Foreskin fibroblast (primary cell): ENCODE measurements at places on chromosomes 11 and 22.

DNA sequence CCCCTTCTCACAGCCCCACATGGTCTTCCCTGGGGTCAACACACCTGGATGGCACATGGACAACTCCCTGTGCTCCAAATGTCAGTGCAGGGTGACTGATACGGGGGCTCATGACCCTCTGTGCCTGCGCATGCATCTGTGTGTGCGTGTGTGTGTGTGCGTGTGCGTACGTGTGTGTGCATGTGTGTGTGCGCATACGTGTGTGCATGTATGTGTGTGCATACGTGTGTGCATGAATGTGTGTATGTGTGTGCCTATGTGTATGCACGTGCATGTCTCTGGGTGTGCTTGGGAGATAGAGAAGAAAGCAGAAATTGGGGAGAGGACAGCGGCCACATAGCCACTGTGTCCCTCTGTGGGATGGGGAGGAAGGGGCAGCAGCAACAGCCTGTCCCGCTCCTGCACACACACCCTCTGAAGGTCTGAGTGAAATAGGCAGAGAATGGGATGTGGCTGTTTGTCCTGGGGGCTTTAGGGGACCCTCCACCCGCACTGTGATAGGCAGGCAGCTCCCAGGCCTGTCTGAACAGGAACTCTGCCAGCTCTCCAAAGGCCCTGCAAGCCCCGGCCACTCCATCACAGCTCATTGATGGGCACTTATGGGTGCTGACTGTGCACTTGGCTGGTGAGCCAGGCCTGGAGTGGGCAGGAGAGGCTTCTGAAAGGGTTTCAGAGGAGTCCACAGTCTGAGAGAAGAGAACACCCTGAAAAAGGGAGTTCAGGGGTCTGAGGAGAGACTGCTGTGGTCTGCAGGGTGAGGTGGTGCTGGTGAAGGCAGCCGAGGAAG lies 28.7 kb upstream of the PICK1 start:
- DNase-seq: no peak

GRCh38 chr11:103566116-103566515 lies 456.9 kb downstream of the DYNC2H1 start:
- DNase-seq: no peak

DNA sequence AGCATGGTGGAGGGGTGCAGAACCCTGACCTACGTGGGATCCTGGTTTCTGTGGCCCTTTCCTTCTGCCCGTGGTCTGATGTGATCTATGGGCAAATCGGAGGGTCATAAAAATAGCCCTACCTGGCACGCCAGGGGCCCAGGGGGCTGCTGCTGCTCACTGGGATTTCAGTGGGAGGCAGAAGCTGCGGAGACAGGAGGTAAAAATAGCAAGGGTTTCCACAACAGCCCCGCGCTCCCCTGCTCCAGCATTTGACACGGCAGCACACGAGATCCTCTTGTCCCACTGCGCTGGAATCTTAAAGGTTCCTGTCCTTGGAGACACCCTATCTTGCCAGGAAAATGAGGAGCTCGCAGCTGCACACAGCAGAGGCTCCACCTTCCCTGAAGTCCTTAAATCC lies 321.2 kb downstream of the CTTN start:
- no peak for DNase-seq

DNA sequence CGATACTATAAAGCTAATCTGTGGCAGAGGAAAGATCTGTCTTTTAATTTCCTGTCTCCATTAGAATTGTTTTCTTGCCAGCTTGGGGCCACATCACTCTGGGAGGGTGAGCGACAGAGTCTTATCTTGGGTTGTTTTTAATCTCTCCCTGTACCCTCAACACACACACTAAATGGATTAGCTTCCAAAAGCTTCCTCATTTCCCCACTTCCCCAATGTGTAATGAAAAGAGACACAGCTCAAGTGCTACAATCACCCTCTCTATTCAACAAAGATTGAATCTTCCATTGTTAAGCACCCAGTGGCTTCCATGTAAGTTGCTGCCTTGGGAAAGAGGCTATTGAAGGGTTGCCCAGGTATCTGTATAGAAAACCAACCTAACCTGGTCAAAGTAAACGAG lies 6.1 kb upstream of the ASCL3 start:
- no peak for DNase-seq

- no peak for DNase-seq
These were observed 61.6 kb downstream of the SIK2 start for GRCh38 chr11:111663820-111664219.

- no peak for DNase-seq
These were observed 1253.3 kb downstream of the TBC1D22A start for GRCh38 chr22:48015701-48016100.

DNA sequence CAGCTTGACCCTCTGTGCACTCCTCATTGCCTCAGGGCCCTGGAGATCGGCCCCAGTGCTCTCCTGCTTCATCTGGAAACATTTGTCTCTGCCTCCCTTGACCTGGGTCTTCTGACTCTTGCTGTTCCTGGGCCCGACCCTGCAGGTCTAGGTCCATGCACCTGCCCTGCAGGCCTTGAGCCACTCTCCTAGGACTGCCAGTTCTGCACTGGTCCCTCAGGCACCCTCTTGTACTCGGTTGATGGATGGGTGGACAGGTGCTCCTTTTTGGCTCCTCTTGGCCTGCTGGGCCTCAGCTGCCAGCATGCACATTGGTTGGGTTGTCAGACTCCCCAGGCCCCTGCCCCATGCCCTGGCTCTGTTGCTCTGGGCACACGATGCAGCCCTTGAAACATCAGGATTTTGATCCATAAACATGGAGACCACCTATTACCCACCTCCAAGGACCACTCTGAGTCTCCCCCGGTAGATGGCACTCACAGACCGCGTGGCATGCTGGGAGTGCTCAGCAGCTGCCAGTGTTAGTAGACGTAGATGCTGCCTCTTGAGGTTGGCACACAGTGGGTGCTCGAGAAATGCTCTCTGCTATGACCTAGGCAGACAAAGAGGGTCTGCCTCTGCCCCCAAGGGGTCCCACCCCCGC lies 20.2 kb upstream of the ACR start:
- no peak for DNase-seq

- no peak for DNase-seq
These were observed 53.5 kb upstream of the DBX1 start for GRCh38 chr11:20213790-20214189.

GRCh38 chr11:64784813-64785581 lies 6.7 kb upstream of the SF1 start:
- DNase-seq: no peak

DNA sequence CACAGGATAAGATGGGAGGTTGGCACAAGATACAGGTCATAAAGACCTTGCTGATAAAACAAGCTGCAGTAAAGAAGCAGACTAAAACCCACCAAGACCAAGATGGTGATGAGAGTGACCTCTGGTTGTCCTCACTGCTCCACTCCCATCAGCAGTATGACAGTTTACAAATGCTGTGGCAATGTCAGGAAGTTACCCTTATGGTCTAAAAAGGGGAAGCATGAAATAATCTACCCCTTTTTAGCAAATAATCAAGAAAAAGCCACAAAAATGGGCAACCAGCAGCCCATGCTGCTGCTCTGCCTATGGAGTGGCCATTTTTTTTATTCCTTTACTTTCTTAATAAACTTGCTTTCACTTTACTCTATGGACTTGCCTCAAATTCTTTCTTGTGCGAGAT lies 8.7 kb upstream of the PIWIL4 start:
- no peak for DNase-seq

- no peak for DNase-seq
These were observed 7.5 kb downstream of the UVRAG start for GRCh38 chr11:75822541-75822940.

- no peak for DNase-seq
These were observed 5.2 kb downstream of the ROBO3 start for GRCh38 chr11:124870430-124870829.

DNA sequence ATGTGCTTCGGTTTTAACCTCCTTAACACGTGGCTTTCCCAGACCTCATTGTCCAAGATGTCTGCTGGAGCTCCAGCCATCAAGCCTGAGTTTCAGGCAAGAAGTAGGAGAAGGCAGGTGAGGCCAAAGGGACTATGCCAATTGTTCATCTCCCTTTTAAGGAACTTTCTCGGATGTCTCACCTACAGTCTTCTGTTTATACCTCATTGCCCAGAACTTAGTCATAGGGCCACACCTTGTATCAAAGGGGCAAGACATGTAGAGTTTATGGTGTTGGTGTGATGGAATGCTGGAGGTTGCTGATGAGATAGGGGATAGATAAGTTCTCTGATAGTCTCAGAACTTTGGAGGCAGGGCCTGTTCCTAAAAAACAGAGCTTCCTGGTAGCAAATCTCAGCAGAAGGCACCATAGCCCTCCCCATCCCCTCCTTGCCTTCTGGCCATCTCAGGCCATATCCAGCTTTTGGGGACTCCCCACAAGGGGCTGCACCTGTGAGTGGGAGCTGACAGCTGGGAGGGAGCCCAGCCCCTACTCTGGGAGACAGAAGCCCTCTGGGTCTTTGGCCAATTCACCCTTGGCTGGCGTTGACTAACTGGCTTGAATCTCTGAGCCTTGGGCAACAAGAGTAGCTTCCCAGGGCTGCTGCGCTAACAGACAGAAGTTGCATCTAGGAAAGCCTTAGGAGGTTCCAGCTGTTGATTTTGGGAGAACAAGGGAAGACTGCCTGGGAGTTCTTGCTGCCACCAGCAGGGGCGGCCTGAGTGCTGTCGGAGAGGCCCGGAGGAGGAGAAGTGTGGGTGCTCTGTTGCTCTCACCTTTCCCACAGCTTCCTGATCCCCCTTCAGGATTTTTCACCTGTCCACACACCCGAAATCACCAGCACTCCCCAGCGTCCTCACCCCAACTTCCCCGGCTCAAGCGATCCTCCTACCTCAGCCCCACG lies 149.8 kb upstream of the THY1 start:
- no peak for DNase-seq

DNA sequence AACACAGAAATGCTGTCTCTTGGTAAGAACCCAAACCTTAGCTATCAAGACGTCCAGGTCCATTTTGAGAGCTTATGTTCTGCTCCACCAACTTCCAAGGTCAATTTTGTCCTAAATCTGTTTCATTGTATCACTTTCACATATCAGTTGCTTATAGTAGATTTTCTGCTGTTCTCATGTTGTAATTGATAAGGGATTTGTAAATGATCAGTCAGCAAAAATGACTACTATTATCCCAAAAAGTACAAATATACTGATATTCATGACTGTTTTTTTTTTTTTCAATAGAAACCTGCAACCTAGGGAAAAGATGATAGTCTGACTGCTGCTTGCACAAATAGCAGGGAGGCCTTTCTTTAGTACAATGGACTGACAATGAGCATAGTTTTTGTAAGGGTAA lies 128.1 kb downstream of the ARHGAP20 start:
- DNase-seq: no peak

- no peak for DNase-seq
These were observed 475.4 kb upstream of the FAT3 start for GRCh38 chr11:91749251-91749650.

- DNase-seq: peak; percentile 22
These were observed at the start of gene DRD2 for GRCh38 chr11:113475160-113475761. Gene DRD2 (minus strand): TSS chr11:113475398. CDS start chr11:113424651, 50,747 bp downstream.

- DNase-seq: peak; percentile 79
These were observed 176.0 kb downstream of the ARHGAP42 start for GRCh38 chr11:100863080-100863581.

DNA sequence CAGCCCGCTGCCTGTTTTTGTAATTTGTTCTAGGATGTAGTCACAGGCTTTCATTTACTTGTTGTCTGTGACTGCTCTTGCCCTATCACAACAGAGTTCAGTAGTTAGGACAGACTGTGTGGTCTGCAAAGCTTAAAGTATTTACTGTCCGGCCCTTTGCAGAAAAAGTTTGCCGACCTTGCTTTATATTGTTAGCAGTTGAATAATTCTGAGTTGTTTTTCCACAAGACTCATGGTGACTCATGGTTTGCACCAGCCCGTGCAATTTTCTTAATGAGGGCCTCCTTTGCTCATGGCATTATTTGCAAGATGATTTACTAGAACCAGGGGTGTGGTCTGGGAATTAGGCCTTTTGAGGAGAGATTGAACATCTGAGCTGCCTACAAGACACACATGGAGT lies 110.6 kb downstream of the SCN3B start:
- peak; percentile 69 for DNase-seq

- DNase-seq: peak; percentile 60
These were observed 9.8 kb downstream of the PRMT3 start for GRCh38 chr11:20397281-20397680.

DNA sequence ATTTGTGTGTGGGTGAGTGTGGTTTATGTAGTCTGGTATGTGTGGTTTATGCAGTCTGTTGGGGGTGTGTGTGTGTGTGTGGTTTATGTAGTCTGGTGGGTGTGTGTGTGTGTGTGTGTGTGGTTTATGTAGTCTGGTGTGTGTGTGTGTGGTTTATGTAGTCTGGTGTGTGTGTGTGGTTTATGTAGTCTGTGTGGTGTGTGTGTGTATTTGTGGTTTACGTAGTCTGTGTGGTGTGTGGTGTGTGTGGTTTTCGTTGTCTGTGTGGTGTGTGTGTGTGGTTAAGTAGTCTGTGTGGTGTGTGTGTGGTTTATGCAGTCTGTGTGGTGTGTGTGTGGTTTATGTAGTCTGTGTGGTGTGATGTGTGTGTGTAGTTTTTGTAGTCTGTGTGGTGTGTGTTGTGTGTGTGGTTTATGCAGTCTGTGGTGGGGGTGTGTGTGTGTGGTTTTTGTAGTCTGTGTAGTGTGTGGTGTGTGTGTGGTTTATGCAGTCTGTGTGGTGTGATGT lies 26.2 kb upstream of the PARVG start:
- DNase-seq: no peak

GRCh38 chr11:93250326-93250725 lies 52.5 kb upstream of the SLC36A4 start:
- DNase-seq: no peak

GRCh38 chr22:20093418-20094196 lies 13.6 kb downstream of the DGCR8 start:
- no peak for DNase-seq

DNA sequence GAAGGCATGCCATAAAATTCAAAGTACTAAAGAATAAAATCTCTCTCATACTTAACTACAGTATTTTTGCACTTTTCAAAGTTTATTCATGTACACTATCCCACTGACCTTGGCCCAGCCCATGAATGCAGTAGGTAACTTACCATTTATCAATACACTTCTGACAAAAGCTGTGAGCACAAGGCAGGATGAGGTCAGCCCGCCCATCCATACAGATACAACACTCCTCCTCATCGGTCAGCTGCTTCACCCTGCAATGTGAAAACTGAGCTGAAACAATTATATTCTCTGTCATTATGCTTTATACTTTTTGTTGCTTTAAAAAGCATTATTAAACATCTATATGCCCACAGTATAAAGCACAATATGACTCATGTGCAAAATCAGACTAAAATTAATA lies 22.1 kb downstream of the RNF141 start:
- DNase-seq: no peak

DNA sequence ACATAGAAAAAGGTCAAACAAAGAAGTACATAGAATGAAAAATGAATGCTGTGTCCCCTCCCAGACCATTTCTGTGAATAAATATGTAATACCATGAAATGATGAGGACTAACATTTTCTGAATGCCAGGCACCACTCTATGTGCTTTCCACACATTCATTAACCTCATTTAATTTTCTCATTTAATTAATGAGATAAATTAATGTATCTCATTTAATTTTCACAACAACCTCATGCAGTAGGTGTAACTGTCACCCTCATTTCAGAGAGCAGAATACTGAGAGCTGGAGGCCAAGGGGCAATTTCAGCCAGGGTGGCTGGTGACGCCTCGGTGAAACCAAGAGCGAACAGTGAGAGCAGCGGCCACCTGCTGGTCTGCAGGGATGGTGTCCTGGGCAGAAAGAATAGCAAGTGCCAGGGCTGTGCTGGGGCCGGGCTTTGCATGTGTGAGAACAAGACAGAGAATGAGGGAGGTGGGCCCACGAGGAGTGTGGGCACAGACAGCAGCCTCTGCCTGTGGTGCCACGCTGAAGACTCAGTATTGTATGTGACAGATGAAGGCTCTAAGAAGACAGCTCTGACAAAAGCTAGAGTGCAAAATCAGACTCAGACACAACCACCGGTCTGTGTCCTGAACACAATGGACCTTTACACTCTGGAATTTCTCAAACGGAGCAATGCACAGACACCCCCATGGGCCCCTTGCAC lies 1.8 kb upstream of the SERPIND1 start:
- no peak for DNase-seq
